ENCODE measurements at places on chromosomes 6 and 20.

DNA sequence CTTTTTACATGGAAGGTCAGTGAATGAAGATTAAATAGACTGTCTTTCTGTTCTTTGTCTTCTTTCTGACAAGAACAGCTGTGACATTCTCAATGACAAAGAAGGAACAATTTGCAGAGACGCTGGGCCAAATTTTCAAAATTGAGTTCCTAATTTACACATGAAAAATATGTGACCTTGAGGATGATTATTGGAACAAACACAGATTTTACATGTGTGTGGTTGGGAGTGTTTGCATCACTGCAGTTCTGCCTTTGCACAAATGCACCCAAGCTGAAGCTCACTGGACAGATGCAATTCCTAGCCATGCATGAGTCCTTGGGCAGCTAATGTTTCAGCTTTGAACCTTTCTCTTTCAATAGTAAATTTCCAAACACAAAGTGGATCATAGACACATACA, 350.8 kb downstream of the QKI start:
- no peak for DNase-seq

DNA sequence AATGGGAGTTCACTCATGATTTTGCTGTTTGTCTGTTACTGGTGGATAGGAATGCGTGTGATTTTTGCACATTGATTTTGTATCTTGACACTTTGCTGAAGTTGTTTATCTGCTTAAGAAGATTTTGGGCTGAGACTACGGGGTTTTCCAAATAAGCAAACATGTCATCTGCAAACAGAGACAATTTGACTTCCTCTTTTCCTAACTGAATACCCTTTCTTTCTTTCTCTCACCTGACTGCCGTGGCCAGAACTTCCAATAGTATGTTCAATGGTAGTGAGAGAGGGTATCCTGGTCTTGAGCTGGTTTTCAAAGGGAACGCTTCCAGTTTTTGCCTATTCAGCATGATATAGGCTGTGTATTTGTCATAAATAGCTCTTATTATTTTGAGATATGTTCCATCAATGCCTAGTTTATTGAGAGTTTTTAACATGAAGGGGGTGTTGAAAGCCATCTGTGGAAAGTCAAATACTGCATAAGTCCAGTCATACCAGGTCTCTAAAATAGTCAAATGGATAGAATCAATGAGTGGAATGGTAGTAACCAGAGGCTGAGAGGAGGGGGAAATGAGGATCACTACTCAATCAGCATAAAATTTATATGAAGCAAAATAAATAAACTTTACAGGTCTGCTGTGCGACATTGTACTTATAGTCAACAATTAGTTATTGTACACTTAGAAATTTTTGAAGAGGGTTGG, 610.4 kb upstream of the ADGRB3 start:
- no peak for DNase-seq

GRCh38 chr6:80442366-80442765, 335.9 kb downstream of the BCKDHB start:
- DNase-seq, result no peak

DNA sequence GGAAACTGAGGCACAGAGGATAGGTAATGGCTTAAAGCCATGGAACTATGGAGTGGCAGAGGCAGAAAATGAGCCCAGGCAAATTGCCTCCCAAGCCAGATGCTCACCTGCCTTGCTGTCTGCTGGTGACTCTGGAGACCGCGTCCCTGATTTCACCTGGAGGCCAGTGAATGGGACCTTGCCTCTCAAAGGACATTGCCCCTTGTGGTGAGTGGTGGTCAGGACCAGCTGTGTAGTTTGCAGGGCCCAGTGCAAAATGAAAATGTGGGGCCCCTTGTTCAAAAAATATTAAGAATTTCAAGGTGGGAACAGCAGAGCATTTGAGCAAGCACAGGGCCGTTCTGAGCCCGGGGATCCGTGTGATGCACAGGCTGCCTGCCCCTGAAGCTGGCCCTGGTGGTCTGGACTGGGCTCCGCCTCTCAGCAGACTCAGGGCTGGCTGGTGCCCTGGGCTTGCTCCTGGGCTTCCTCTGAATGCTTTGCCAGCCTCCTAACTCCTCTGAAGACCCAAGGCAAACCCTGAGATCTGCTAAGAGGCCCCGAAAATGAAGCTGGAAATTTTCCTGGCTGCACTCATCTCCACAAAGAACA, 19.8 kb upstream of the KCNG1 start:
- no peak for DNase-seq

GRCh38 chr20:23233341-23233740, 117.2 kb upstream of the NXT1 start:
- no peak for DNase-seq

DNA sequence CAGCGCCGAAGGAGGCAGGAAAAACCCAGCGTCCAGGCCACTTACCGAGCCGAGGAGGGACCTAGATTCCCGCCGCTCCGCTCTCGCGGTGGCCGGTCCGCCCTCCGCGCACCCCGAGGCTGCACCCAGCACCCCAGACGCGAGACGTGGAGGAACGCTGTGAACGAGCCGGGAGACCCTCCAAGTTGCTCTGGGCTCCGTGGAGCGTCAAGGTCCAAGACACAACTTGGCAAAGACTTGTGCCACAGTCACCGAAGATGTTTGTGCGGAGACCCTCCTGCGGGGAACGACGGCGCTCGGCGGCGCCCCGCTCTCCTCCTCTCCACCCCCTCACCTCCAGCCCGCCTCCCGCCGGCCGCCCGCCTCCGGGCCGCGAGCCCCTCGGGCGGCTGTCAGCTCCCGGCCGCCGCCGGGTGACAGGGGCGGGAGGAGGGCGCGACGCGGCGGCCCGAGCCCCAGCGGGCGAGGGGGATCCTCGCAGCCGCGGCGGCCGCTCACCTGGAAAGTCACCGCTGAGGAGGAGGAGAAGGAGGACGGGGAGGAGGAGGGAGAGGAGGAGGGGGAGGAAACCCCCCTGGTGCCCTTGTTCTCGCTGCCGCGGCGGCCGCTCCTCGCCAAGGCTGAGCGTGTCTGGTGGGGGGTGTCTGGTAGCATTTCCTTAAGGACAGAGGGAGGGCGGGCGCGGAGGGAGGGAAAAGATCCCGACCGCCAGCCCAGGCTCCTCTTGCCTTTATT, 637 bp upstream of the HIVEP2 start:
- peak; percentile 29 for DNase-seq

DNA sequence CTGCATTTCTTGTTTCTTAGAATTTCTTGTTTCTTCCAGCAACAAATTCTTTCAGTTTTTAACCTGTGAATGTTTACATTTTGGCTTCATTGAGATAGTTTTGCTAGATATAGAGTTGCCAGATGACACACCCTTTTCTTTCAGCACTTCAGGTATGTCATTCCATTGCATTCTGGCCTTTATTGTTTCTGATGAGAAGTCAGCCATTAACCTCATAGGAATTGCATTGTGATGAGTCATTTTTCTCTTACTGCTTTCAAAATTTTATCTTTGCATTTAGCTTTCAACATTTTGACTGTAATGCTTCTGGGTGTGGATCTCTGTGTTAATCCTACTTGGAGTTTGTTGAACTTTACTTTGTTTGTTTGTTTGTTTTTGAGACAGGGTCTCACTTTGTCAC, 440.3 kb upstream of the HS3ST5 start:
- no peak for DNase-seq

DNA sequence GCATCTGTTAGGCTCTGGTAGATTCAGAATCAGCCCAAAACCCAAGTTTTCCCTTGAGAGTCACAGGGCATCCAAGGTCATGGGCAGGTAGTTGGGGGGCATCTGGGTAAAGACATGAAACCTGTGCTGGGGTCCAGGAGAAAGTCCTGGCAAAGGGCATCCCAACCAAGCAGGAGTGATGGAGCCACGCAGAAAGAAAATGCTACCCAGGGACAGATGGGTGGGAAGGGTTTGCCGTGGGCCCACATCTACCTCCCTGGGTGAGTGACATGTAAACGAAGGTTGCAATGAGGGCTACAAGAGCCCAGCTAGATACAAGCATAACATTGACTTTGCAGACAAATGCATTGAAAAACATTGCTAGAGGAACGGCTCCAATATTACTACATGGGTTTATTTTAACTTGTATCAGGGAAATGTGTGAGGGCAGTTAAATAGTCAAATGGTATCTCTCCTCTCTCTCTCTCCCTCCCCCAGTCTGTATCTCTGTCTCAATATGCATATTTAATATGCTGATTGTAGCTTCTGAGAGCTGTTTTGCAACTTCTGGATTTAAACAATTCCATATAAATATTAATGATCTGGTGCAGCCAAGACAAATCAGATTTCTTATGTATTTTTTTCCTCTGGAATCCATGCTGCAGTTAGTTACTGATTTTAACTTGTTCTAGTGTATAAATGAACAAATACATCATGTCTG, 135.7 kb downstream of the SYNDIG1 start:
- DNase-seq, result no peak

Measured in GOT3 (cell line).